ENCODE measurements at places on chromosomes 16 and 17.
A peak's percentile ranks its signal among the peaks of the same experiment; 100 is the strongest.

GRCh38 chr17:16353317-16354174 is at the start of gene CENPV:
TSS of gene CENPV (minus strand) at chr17:16353469. CDS start at chr17:16353436, 33 bp downstream.
- DNase-seq: peak; percentile 40

DNA sequence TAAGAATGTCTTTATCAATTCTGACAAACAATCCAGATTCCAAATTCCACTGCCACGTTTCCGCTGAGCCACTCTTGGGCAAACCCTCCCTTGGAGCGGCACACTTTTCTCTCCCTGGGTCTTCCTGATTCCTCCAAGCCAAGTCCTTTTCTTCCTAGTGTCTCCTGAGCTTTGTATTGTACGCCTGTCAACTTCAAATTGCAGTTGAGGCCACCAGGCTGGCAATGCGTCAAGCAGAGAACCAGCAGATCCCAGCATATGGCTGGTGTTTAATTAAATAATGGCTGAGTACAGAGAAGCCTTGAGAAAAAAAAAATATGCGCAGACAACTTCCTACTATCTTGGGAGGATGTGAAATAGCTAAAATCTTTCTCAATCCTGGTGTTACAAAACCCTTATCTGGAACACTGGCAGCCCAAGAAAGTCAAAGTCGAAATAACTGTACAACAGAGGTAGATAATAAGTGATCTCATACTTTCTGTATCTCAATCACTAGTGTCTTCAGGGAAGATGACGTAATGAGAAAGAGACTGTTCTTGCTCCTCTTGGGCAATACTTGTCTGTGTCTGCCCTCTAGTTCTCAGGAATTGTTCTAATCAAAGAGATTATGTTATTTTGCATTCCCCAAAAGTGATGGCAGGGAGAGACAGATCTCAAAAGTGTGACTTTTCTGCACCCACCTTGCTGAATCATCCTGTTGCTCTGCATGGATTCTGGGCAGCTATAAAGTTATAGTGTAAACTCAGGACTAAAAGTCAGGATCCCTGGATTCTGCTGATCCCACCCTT is 15.0 kb downstream of the SMIM36 start:
- peak; percentile 74 for DNase-seq

DNA sequence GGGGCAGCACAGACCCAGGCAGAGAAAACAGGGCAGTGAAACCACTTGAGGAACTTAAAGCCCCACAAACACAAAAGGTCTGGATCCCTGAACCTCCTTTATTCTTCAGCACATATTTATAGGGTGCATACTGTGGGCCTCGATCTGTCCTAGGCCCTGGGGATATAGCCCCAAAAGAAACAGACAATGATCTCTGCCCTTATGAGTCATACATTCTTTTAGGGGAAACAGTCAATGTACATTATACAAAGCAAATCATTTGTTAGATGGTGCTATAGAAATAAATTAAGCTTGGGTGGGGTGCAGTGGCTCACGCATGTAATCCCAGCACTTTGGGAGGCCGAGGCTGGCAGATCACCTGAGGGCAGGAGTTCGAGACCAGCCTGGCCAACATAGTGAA is 10.0 kb upstream of the HES7 start:
- DNase-seq: no peak

- no peak for DNase-seq
Measured at GRCh38 chr16:1780677-1781072, 1.7 kb downstream of the SPSB3 start.

DNA sequence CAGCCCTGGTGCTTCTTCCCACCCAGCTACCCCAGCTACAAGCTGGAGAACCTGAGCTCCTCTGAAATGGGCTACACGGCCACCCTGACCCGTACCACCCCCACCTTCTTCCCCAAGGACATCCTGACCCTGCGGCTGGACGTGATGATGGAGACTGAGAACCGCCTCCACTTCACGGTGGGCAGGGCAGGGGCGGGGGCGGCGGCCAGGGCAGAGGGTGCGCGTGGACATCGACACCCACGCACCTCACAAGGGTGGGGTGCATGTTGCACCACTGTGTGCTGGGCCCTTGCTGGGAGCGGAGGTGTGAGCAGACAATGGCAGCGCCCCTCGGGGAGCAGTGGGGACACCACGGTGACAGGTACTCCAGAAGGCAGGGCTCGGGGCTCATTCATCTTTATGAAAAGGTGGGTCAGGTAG is 3.6 kb downstream of the GAA start:
- DNase-seq: no peak

DNA sequence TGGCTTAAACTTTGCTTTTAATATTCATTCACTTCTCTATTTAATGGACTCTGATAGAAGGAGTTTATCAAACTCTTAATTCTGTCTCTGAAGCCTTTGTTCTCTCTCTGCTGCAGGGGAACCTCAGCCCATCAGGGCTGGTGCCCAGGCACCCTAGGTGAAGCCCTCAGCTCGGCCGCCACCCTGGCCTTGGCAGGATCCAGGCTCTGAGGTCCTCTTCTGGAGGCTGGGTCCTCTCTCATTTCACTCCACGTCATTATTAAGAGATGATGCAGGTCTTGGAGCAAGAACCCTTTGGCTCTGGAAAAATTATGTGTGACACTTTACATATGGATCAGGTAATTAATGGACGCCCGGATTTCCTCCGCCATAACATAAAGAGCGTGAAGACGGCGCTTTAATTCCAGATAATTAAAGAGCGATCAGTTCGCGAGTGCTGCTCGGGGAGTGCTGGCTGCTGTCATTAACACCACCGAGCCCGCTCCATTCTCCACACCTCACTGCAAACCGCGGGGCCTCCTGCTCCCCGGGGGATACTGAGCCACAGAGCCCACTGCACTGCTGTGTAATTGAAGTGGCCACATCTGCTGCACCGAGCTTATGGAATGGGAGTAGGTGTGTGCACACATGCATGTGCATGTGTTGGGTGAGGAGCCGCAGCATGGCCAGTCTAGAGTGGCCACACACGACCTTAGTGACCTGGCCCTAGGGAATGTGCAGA is 259.4 kb upstream of the TNRC6C start:
- DNase-seq: no peak

- no peak for DNase-seq
Measured at GRCh38 chr17:8598913-8599312, 31.6 kb downstream of the MYH10 start.

DNA sequence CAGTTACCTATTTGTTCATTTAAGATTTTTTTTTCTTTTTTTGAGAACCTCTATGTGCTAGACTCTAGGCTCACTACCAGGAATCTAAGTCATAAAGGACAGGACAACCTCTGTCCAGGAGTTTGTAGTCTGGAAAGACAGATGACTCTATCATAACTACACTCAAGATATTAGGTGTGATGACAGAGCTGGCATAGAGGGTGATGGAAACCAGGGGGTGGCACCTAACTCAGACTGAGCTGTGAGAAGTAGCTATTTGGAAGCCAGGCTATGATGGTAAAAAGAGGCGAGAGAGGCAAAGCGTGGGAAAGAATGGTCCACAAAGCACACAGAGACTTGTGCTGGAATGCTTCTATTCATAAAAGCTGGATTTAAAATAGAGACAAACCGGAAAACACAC is 372.3 kb downstream of the SEC14L1 start:
- DNase-seq: no peak

DNA sequence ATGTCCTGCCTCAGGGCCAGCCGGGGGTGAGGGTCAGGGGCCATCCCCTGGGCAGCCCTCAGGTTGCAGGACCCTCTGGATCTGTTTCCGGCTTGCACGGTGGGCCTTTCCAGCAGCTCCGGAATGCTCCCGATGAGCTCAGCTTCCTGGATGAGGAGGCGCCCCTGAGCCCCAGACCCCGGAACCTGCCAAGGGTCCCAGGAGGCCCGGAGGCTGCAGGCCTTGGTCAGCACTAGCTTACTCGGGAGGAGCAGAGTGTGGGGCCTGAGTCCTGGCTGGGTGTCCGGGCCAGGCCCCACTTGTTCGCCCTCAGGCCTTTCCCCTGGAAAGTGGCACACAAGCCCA is 7.6 kb upstream of the C1QTNF8 start:
- no peak for DNase-seq

- DNase-seq: peak; percentile 63
Measured at GRCh38 chr17:63381101-63381729, 64.9 kb downstream of the CYB561 start.

GRCh38 chr16:86212706-86213436 is 297.5 kb upstream of the FOXF1 start:
- no peak for DNase-seq

DNA sequence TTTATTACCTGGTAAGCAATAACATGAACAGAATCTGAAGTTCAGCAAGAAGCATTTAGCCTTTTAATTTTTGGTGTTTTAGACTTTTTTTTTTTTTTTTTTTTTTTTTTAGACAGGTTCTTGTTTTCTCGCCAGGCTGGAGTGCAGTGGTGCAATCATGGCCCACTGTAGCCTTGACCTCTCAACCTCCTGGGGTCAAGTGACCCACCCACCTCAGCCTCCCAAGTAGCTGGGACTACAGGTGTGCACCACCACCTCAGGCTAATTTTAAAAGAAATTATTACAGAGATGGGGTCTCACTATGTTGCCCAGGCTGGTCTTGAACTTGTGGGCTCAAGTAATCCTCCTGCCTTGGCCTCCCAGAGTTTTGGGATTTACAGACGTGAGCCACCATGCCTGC is 173.0 kb upstream of the RBL2 start:
- DNase-seq: no peak

GRCh38 chr17:14101976-14102375 is 32.7 kb downstream of the COX10 start:
- DNase-seq: no peak

DNA sequence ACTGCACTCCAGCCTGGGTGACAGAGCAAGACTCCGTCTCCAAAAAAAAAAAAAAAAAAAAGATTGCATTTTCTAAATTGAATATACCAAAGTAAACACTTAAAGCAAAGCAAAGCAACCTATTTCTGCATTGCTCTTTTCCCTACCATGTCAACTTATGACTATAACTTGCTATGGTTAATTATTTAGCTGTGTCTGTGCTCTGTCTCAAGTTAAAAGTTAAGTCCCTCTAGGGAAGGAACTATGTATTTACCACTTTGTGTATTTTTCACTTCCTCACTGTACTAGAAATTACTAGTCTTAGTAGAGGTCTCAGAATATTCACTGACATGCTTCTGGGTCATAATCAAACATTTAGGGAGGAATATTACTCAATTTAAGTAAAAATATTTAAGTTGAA is 711.7 kb upstream of the SOX9 start:
- DNase-seq: no peak

- DNase-seq: peak; percentile 77
Measured at GRCh38 chr17:31488982-31489294, 97.5 kb downstream of the RAB11FIP4 start.

GRCh38 chr17:9628509-9628908 is 16.8 kb upstream of the USP43 start:
- no peak for DNase-seq

GRCh38 chr17:45855691-45856336 is 11.1 kb downstream of the SPPL2C start:
- no peak for DNase-seq

GRCh38 chr16:88878967-88879787 is 12.7 kb upstream of the PABPN1L start:
- DNase-seq: no peak

GRCh38 chr17:48036693-48037035 is 933 bp downstream of the COPZ2 start:
- DNase-seq: no peak

DNA sequence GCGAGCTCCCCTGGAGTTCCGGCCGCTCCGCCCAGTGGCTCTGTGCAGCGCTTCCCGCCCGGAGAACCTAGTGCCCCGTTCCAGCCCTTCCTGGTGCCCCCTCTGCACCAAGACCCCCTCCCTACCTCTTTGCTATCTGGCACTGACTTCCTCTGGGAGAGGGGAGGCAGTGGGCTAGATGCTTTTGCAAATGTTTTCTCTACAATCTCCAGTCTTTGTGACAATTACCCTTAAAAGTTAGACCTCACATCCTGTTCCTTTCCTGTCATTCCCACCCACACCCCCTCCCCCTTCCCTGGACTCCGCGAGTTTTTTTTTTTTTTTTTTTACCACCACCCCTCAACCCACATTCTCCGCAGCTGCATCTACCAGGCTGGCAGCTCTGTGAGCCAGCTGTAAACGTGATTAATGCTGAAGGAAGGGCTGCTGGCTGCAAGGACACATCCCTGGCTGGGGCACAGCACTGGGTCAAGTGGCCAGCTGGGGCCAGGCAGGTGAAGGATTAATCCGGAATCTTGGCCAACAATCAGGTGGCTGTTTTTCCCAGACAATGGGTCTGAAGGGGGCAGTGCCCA is 101.5 kb downstream of the MGAT5B start:
- peak; percentile 33 for DNase-seq

GRCh38 chr17:2366747-2367494 is 29.6 kb downstream of the SGSM2 start:
- peak; percentile 28 for DNase-seq

DNA sequence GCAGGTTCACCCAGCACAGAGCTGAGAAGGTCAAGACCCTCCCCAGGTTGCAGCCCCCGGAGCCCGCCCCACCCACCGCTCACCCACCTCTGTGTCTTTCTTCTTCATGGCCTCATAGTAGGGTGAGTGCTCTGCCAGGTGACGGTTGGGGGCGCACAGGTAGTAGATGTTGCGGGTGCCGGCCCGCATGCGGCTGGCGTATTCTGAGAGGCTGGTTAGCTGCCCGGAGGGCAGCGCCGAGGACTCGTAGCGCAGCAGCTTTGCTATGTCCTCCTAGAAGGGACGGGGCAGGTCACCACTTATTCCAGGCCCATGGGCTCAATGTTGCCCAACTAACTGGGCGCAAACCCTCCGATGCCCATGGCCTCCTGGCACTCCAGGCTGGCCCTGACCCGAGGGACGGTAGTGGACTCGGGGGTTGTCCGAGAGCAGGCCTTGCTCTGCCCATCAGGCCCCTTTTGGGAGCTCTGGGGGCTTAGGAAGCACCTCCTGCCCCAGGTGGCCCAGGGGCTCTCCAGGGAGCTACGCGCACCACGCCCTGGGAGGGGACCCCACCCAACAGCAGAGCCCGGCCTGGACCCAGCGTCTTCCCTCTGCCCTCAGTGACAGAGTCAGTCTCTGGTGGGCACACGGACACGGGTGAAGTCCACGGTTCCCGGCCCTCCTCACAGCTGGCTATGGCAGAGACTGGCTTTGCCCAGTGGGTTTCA is 9.9 kb downstream of the DNASE1 start:
- DNase-seq: no peak

- peak; percentile 4 for DNase-seq
Measured at GRCh38 chr16:10608687-10609401, 28.4 kb upstream of the EMP2 start.

DNA sequence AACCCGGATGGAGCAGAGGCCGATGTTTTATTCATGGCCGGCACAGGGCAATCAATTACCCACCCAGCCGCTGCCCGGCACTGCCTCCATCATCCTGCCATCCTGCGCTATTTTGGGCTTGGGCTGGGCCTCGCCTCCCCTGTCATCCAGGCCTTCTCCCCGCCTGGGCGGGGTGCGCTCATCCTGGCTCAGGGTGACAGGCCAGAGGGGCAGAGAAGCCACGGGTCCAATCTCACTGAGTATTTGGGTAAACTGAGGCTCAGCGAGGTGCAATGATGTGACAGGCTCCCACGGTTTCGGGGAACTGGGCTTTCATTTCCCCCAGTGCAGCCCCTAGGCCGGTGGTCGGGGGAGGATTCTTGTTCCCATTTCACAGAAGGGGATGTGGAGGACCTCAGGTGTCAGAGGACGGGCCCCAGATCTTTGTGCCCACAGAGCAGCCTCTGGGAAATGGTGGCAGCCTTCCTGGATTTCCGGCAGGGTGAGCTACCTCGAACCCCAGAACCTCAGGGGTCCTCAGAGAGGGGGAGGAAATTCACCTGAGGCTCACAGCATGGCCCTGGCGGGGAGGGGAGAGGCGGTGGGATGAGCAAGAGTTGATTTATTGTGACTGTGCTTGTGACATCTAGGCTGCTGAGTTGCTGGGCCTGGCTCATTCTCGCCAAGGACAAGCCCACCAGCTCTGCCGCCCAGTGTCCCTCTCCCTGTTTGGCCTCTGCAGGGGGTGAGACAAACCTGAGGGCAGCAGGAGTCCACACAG is 23.8 kb upstream of the KCNJ12 start:
- DNase-seq: no peak
